ENCODE measurements at places on chromosomes 11 and 22. TPM values are rescaled to one million over a fixed set of nuclear protein-coding genes. Genes with fewer than 3 reads are reported as not detected.
A peak's percentile ranks its signal among the peaks of the same experiment; 100 is the strongest.

DNA sequence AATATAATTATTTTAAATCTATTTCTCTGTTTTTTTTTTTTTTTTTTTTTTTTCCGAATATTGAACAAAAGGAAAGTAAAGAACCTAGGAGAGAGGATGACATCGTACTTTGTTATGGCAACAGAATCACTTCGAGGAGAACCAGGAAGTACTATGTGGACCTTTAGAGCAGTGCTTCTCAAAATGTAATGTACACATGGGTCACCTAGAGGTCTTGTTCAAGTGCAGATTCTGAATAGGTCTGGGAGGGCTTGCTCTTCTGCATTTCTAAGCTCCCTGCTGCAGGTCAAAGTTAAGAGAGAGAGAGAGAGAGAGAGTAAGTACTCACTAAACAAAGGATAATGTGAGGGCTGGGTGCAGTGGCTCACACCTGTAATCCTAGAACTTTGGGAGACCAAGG lies 419.5 kb upstream of the TENM4 start:
- no peak for DNase-seq

GRCh38 chr11:72203163-72203562 lies 11.2 kb downstream of the FOLR1 start:
- no peak for DNase-seq

DNA sequence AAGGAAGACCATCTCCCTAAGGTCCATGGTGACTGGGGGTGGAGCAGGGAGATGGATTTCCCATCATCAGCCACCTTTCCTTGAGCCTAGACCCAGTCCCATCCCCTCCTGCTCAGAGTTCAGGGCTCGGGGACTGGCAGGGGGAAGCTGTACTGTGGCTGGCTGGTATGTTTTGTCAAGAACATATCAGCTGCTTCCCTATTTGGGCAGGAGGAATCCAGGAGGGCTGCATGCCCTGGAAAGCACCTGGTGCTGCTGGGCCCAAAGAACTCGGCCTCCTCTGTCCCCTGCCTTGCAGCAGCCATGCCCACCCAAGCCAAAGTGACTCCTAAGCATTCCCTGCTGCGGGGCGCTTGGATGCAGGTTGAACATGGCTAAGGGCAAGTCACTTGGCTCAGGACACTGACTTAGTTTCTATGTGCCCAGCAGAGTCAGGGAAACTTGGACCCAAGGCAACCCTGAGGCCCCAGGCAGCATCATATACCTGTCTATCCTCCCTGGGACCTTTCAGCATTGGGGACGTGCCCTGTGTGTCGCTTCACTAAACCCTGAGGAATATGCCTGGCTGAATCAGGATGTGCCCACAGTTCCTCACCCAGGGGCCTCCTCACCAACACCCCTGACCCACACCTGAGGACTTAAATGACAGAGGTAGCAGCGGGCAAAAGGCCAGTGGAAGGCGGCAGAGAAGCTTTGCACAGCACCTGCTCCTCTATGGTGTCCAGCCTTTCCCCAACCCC lies 43.1 kb downstream of the BUD13 start:
- no peak for DNase-seq

GRCh38 chr11:57290288-57290687 lies 34.5 kb downstream of the TNKS1BP1 start:
- no peak for DNase-seq

GRCh38 chr11:3052567-3052966 lies 4.7 kb downstream of the CARS1 start:
- DNase-seq = no peak

DNA sequence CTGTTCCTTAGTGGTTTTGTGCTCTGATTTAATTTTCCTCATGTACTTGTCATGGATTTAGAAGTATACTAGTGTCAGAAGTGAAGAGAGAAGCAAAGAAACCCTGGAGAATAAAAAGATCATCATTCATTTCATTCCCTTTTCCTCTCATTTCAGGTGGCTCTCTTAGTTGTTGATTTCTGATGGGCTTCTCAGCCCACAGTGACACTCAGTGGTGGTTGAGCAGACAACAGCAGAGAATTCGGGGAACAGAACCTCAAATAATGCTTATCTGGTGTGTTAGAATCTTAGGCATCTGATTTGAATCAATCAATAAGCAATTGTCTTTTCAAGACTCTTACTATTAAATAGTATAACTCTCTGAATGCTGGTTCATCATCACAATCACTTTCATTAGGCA lies 1289.4 kb downstream of the FAM181B start:
- no peak for DNase-seq

DNA sequence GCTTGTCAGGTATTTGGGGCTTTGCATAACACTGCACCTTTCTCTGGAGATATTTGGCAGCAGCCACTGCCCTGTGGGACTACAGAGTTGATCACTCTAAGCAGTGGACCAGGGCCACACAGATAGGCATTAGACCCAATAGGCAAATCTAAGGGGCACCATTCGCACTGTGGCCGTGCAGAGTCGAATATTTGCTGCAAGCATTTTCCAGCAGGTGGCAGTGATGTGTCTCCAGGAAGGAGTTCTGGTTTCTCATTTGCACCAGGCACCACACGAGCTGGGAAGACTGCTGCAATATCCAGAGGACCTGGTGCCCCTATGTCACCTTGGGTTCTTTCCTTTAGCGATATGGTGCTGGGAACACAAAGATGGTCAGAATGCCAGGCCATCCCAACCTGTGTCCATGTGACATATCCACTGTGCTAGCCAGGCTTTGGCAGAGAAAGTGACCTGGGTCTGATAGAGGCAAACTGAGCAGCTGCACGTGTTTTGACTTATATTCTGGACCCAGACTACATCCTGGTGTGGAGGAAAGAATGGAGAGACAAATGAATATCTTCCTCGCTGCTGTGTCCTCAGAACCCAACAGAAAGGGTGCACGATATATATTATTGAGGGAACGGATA lies 318.7 kb downstream of the BUD13 start:
- DNase-seq = peak; percentile 52

DNA sequence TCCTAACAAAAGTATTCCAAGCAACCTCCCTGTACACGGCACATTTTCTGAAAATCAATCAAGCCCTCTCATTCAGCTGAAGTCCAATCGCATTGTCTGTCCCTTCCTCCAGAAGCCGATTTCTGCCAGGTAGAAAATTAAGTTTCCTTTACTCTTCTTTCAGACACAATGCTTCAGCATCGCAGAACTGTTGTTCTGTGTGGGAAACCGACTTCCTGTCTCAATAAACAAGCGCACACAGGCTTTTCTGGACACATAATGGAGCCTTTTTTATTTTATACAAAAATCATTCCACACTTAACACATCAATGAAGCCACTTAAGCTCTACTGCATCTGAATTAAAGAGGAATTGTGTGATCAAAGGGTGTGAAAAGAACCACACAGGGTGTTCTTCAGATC lies 75.6 kb downstream of the BLID start:
- DNase-seq = no peak

DNA sequence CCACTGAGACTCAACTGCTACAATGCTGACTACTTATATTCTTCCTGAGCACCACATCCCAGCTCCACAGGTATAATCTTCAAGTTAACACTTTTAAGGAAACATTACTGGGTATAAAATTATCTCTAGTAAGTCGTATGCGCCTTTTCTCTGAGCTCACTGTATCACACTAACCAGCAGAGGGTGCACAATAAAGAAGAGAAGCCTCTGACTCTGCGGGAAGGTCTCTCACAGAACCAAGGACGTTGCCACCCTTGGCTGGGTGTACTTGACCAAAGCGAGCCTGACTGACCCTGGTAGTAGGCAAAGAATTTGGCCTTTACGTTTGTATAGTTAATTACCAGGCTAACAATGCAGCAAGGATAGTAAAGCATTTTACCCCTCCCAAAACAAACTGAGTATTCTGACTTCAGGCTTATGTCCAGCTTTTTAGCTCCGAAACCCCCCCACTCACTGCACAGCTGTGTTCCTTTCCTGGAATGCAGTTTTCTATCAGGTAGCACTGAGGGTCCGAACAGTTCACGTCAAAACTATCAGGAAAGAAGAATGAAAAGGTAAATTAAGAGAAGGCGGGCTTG lies at the start of gene BTBD18:
TSS of gene BTBD18 (minus strand) at position 144 of the 578 bp plus-strand sequence. CDS start 631 bp downstream, outside the sequence.
- DNase-seq = no peak

DNA sequence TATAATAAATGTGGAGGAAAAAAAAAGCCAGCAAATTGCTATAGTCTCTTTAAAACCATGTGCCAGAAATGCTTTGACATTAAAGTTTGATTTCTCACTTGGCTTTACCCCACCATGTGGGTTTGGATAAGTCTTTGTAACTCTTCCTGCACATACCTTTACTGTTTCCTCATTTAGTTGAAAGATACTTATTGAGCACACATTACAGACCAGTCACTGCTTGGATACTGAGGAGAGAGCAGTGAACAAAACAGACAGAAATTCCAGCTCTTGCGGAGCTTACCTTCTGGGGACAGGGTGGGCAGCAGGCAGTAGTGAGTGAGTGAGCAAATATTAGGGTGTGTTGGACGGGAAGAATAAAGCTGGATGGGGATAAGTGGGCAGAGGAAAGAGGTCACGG lies 13.7 kb downstream of the PACS1 start:
- no peak for DNase-seq

- DNase-seq = no peak
Measured at GRCh38 chr11:25860677-25861450, 471.1 kb upstream of the ANO3 start.

- no peak for DNase-seq
Measured at GRCh38 chr11:58770627-58771457, 39.1 kb upstream of the GLYAT start.

- DNase-seq = no peak
Measured at GRCh38 chr11:32962016-32962415, 53.7 kb upstream of the DEPDC7 start.

DNA sequence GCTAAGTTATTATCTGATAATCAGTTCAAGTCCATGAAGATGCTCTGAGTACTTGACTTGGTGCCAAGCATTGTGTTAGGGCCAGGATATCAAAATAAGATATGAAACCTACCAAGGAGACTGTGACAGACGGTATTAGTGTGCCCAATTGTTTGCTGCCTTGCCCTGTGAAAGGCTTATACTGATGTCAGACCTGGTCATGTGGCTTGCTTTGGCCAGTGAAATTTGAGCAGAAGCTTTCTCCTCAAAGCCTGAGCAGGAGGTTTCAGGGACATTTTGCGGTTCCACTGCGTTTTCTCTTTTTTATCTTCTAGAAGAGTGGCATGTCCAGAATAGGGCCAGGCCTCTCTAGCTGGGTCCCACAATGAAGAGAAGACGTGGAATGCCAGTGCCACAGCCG lies 15.8 kb upstream of the PKNOX2 start:
- no peak for DNase-seq

DNA sequence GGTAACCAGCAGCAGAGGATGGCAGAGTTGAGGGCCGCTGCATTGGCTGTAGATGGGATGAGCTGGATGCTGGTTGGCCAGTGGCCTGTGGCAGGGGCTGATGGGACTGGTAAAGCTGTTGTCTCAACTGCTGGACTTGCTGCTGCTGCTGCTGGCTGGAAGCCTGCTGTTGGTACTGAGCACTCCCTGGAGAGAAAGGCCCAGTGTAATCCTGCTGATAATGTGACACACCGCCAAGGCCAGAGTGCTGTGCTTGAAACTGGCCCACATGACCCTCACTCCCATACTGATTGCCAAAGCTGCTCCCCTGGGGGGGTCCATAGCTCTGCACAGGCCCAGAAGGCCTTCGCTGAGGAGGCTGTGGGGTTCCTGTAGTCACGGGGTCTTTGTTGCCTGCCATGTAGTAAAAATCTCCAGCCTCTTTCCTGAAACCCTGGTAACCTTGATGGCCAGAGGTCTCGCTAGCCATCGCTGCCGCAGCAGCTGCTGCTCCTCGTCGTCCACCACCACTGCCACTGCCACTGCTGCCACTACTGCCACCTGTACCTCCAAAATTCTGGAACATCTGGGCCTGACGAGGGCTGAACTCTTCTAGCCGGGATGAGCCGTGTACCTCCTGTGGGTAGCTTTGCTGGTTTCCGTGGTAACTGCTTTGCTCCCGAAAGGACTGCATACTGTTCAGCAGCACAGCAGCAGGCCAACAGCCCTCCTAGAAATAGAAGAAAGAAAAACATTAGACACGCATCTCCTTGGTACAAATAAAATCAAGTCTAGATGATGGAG lies 55.6 kb downstream of the TCF20 start:
- peak; percentile 16 for DNase-seq

GRCh38 chr11:117907276-117908108 lies 21.7 kb downstream of the TMPRSS13 start:
- DNase-seq = peak; percentile 97

GRCh38 chr11:57511741-57512430 lies 3.6 kb downstream of the SLC43A1 start:
- DNase-seq = no peak

DNA sequence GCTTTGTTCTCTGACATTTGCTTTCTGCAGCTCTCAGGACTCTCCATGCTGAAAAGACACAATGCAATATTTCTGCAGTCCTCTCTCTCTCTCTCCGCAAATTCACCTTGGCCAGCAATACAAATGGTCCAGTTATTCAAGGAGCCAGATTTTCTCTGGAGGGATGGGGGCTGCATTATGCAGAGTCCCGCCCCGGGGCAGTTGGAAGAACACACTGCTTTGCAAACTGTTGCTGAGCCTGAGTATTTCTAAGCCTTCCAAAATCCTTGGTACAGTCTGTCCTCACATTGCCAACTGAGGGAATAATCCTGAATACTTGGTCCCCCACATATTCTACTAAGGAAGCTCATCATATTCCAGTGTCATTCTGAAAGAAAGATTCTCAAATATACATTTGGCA lies 94.3 kb upstream of the ZC3H12C start:
- no peak for DNase-seq

DNA sequence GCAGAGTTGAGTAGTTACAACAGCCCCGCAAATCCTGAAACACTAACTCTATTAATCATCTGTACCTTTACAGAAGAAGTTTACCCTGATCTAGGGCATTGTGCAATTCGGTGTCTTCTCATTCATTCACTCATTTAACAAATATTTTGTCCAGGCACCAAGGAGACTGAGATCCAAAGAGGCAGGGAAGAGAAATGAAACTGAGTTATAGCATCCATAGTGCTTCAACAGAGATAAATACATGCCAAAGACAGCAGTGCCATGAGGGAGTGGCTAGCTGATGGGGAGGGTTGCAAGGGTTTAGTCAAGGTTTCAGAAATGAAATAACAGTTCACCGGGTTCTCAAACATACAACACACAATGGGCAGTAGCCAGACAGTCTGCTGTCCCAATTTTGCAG lies 40.2 kb upstream of the MTNR1B start:
- no peak for DNase-seq

GRCh38 chr11:128598506-128599150 lies 11.3 kb upstream of the ETS1 start:
- DNase-seq = no peak

Gene KRTAP5-9
- not detected for total RNA-seq

Gene ABCG4
- 0.55 TPM for total RNA-seq

Gene PKP3
- total RNA-seq = 5.1 TPM

Gene FAM111B
- not detected for total RNA-seq

Gene GRM5
- total RNA-seq = not detected

Gene PRR33
- total RNA-seq = not detected

Gene OVCH2
- total RNA-seq = not detected

Gene NUP50
- 141 TPM for total RNA-seq

Gene ZNF214
- total RNA-seq = 5.6 TPM

Gene CDCA5
- total RNA-seq = 0.30 TPM

Gene SAC3D1
- 22.3 TPM for total RNA-seq

Gene ROBO4
- total RNA-seq = 63.5 TPM

Gene NXPE4
- total RNA-seq = not detected
